ENCODE measurements at places on chromosomes 16 and 17. TPM values are rescaled to one million over a fixed set of nuclear protein-coding genes. Genes with fewer than 3 reads are reported as not detected.

EIF3CL gene
- polyA plus RNA-seq = 0.68 TPM

- no peak for DNase-seq
These were observed 274.2 kb upstream of the SOX9 start for GRCh38 chr17:71846561-71847110.

DNA sequence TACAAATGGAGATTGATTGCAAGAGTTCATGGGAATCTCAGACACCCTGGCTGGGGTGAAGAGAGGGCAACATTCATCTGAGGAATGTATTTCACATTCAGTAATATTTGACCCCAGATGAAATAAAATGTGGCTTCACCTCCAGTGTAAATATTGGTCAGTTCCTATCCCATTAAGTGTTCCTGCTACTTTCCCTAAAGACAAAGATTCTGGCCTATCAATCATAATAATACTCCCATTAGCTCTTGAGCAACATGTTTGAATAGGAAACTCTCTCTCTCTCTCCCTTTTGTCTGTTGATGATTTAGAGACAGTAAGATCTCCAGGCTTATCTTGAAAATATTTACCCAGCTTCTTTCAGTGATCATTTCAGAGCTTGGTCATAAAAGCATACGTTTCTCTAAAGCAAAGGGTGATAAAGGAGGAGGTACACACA is 70.1 kb downstream of the KCNJ2 start:
- no peak for DNase-seq

DNA sequence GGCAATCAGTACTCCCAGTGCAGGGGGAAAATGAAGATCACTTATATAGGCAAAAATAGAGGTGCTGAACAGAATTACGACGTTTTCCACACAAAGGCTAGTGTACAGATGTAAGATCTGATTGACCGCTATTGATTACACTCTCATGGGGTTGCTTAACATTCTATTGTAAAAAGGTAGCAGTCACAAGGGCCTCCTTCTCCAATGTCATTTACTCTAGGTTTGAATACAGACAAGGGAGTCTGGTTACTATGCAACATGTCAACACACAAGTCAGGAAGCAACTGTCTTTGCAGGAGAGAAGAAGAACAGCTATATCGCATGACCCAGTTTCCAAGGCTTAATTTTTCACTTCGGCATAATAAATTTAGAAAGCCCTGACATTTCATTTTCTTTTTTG is 7.9 kb downstream of the KRT37 start:
- DNase-seq = no peak

TBC1D3 gene
- not detected for polyA plus RNA-seq

DNA sequence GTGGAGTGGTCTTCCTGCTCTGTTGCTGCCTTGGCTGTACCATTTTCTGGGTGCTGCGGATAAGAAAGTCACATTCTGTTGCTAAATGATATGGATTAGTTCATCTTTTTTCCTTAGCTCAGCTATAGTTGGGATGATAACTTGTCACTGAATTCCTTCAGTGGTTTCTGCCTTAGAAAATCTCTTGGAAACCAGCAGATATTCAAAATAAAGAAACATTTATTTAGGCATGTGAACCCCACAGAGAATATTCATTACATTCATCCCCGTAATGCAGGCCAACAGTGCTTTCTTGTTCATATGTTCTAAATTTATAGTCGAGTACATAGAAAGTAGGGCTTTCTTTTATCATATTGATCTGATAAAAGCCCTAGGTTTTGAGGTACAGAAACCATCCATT is 151.3 kb downstream of the CYB561 start:
- DNase-seq = no peak

CDRT15 gene
- 0.40 TPM for polyA plus RNA-seq

DNA sequence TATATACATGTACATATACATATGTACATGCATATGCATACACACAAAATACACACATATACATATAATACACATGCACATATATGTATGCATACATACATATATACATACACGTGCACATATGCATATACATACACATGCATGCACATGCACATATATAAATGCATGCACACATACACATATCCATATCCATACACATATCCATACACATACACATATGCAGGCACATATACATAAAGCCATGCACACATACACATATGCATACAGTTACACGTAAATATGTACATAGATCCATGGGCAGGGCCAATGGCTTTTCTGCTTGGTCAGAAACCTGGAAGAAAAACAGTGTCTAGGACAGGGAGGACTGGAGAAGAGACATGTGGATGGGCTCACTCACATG is 23.9 kb upstream of the USP10 start:
- DNase-seq = no peak

DNA sequence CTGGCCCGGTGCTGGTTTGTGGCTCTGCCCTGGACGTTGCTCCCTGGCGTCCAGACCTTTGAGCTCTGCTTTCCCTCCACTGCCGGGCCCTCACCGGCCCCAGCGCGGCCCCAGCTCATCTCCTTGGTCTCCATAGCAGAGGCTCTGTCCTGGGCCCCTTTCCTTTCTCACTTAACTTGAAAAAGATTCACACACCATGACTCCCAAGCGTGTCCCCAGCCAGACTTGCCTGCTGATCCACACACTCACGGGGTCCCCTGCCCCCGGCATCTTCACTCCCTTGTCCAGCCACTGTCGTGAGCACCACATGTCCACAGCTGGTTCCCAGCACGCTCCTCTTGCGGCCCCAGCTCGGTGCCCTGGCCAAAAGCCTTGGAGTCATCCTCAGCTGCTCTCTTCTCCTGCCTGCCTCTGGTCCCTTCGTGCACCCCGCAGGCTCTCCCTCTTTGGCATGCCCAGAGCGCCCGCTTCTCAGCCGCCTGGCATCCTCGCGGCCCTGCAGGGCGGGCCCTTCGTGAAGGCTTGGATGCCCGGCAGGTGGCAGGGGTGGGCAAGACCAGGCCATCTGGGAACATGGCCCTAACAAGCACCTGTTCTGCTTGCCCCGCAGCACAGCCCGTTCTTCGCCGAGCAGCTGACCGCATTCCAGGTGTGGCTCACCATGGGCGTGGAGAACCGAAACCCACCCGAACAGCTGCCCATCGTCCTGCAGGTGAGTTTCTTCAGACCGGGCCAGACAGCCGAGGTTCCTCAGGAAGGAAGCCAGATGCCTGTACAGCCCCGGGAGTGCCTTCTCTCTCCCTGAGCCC is 145.6 kb upstream of the CHMP6 start:
- DNase-seq = no peak

DNA sequence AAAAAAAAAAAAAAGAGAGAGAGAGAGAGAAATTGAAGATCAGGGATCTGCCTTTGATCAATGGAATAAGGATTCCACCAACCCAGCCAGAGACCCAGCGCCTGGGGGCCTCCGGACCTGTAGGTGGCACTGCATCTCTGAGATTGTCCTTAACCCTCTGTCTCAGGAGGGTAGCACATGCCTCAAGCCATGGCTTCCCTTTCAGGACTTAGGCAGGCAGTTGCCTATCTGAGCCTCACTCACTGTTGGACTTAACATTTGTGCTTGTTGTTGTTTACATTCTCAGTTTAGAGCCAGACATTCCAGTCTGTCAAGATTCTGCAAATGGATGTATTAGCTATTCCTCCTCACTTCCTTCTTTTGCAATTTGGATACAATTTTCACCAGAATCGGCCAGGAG is 5.1 kb upstream of the SCNN1B start:
- DNase-seq = peak; percentile 79

DNA sequence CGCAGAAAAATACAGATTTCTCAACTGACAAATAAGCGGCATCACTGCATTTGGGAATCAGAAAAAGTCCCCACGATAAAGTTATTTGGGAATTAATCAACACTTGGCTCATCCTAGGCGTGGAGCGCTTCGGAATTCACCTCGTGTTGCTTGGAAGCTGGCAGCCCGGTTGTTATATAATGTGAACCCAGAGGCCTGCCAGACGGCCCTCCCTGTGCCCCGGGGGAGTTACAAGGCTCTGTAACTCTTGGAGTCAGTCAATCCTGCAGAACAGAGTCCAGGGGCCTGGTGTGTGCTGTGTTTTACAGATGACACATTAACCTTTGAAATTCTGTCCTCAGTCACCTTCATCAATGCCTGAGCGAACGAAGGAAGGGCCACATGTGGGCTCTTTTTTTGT is 111.1 kb downstream of the PITPNC1 start:
- no peak for DNase-seq

- DNase-seq = no peak
These were observed 28.1 kb downstream of the TTYH2 start for GRCh38 chr17:74241431-74241830.

DNA sequence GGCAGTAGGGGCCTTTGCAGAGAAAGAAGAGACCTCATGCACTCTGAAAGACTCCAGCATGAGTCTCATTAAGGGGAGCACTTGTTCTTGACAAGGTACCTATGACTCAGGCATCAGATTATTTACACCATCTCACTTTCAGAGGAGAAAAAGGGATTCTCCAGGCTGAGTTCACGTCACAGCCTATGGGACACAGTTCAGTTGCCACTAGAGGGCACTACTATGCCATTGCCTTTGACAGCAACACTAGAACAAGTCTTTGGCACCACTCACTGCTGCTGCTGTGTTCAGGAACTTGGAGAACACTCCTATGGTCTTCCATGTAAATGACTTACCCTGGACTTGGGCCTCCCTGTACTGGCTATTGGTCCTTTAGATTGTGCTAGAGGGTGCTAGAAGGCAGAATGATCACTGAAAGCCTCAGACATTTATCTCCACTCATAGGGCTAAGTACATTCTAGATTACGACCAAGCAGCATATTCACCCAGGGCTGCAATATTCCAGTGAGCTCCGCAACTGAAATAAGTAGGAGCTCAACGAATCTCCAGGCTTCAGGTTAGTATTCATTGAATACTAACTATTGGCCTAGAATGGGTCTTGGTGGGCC is 225.1 kb upstream of the CA10 start:
- peak; percentile 91 for DNase-seq

GRCh38 chr16:89384282-89384681 is 106.1 kb downstream of the ANKRD11 start:
- no peak for DNase-seq

DNA sequence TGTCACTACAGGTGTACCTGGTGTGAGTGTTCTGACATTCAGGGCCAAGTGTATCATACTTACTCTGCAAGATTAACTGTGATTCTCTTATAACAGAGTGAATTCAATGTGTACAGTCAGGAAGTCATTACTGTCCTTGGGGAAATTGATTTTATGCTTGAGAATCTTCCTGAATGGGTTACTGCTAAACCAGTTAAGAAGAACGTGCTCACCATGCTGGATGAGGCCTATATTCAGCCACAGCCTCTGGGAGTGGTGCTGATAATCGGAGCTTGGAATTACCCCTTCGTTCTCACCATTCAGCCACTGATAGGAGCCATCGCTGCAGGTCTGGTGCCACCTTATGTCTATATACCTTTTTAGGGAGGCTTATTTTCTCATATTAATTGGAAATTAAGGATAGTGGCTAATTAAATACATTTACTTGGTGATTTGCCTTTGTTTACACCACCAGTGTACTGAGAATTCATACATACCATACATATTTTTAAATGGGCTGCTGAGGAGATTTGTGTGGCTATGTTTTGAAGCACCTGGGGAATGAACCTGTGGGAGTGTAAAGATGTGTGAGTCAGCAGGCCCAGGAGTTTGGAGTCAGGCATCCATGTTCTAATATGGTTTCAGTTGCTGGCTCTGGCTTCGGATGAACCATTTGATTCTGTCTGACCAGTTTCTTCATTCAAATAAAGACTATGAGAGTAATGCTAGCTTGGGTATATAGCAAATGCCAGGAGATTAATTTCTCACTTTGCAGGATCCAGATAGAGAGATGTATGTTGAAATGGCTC is 3.1 kb downstream of the ALDH3A2 start:
- no peak for DNase-seq

DNA sequence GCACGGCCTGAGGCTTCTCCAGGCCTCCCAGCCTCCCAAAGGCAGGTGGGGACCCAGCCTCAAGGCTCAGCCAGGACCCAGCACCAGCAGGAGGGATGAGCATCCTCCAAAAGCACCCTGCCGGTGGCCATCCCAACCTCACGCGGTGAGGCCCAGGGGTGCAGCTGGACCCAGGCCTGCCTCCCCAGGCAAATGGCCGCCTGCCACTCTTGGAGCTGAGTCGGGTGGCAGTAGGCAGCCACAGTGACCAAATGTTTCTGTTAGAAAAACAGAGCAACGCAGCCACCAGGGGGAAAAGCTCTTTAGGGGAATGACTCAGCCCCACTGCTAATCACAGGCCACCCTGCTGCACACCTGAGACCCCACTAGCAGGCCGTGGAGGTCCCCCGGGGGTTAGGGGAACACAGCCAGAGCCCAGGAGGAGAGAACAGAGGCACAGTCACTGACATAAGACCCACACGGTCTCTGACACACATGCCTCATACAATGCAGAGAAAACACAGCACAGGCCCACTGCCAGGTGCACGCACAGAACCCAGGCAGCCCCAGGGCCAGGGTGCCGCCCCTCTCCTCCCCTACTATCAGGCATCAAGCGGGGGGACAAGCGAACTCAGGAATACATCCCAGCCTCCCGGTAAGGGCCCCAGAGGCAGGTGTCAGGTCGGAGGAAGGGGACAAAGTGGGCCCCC is 12.4 kb downstream of the BCAR1 start:
- DNase-seq = no peak

GRCh38 chr16:35734728-35735402 is 2275.5 kb downstream of the TP53TG3F start:
- no peak for DNase-seq

Measured in GM23338 (cell line).